Natural killer cell treated with Interleukin-12 subunit alpha and Interleukin-12 subunit beta and Interleukin-15 and Interleukin-18, amount 100 ng/mL, for 72 hours (primary cell): ENCODE measurements at places on chromosomes 1 and 21. TPM values are rescaled to one million over a fixed set of nuclear protein-coding genes. Genes with fewer than 3 reads are reported as not detected.

DNA sequence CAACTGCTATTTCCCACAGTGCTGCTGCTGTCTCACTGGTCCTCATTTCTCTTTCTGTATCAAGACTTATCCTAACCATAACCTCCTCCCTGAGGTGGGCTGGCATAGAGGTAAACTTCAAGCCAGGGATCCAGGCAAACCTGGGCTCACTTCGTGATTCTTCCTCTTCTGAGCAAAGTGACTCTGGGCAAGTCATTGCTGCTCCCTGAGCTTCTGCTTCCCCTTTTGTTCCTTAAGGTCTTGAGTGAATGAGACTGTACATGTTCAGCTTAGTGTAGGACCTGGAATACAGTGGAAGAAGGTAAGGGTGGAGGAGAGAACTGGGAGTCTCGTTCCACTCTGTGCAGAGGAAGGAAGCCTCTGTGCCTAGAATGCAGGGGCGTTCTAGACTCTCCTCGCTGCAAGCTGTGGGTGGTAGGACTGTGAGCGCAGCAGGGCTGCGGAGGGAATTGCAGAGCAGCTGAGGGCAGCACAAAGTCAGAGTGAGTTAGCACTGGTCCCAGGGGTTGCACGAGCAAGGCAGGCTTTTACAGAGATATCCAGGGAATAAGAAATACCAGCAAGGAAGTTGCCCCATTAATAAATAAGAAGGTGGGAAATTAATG lies 11.4 kb upstream of the ERI3 start:
- H3K4me1 ChIP-seq = no peaks in the 10 kb centered on the region
- H3K36me3 ChIP-seq = no peaks in the 10 kb centered on the region
- peaks cover 9% of the 10 kb centered on the region for H3K27me3 ChIP-seq
- H3K4me3 ChIP-seq = no peak overlapping the region

DNA sequence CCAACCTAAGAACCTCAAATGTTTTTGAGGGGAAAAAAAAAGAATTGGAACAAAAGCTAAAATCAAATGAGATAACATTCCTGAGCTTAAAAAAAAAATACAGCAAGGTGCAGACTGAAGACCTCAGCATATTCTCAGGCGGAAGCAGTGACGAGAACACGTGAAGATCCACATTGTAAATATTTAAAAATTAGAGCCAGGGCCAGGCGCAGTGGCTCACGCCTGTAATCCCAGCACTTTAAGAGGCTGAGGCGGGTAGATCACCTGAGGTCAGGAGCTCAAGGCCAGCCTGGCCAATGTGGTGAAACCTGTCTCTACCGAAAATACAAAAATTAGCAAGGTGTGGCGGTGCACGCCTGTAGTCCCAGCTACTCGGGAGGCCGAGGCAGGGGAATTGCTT lies 15.7 kb downstream of the TFB2M start:
- no peak overlapping the region for H3K27ac ChIP-seq
- peaks cover 4% of the 10 kb centered on the region for H3K4me1 ChIP-seq
- DNase-seq = no peak
- peaks cover 13% of the 10 kb centered on the region for H3K36me3 ChIP-seq
- H3K4me3 ChIP-seq = no peak overlapping the region
- no peaks in the 10 kb centered on the region for H3K27me3 ChIP-seq

- H3K4me1 ChIP-seq = no peaks in the 10 kb centered on the region
- no peak for DNase-seq
Observed at GRCh38 chr1:207698822-207699483, 52.9 kb upstream of the CD46 start.

DNA sequence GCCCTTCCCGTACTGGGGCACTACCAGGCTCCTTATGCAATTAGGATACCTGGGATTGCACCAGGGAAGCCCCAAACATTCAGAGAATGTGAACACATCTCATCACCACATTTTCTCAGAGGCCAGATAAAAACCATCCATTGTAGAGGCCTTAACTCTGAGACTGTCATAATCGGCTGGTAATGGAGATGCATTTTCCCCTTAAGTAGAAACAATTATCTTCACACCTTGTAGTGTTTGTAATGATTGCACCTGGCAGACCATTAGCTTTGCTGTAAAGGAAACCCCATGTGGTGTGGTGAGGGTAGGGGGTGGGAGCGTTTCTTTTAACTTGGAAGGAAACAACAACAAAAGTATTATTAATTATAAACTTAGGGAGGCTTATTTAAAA lies 90.0 kb upstream of the TLR5 start:
- no peak overlapping the region for H3K4me3 ChIP-seq
- H3K36me3 ChIP-seq = no peaks in the 10 kb centered on the region
- H3K27ac ChIP-seq = no peak overlapping the region
- peaks cover 15% of the 10 kb centered on the region for H3K4me1 ChIP-seq
- no peak for DNase-seq

- no peak overlapping the region for H3K27ac ChIP-seq
- no peaks in the 10 kb centered on the region for H3K4me1 ChIP-seq
- H3K27me3 ChIP-seq = peaks cover 19% of the 10 kb centered on the region
Observed at GRCh38 chr1:5001466-5001865, 347.1 kb downstream of the AJAP1 start.

DNA sequence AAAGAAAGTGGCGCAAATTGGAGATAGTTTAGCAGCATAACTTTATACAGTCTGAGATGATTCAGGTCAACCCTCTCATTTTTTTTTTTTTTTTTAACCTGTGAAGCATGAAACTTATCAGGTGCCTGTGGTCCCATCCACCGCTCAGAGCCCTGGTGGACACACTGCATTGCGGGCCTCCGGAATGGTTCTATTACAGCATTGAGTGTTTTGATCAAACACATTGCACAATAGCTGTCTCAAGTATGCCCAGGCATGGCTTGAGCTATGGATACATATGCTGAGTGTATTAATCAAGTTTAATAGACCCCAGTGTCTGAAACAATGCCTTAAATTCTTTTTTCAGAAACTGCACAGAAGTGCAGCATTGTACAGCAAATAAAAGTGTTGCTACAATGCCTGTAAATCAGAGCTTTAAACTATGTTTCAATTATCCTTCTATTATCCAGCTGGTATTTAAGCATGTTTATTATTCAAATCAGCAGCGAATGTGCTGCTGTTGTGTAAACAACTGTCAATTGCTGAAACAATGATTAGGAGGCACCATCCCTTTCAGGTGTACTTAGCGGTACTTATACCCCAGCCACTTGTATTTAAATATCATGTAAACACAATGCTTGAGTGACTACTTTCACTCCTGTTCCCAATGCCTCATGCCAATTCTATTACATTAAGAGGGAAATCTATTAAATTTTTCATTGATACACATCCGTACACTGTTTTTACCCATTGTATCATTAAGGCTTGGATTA lies 456.6 kb downstream of the RPS6KC1 start:
- DNase-seq = no peak
- H3K4me3 ChIP-seq = no peak overlapping the region
- no peaks in the 10 kb centered on the region for H3K4me1 ChIP-seq
- H3K27me3 ChIP-seq = peaks cover 6% of the 10 kb centered on the region
- no peak overlapping the region for H3K27ac ChIP-seq

DNA sequence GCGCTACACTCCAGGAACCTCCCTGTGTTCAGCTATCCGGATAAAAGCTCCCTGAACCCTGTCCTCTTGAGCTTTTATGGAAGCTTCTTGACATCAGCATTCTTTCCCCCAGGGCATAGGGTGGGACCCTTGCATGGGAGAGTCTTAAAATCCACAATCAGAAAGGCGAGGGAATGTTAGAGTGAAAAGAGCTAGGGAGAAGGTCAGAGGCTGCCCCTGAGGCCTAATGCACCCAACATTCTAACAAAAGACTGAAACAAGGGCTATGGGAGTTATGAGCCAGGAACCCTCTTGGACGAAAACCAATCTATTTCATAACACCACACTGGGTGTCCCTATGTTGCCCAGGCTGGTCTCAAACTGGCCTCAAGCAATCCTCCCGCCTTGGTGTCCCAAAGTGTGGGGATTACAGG lies 36.7 kb downstream of the NEK2 start:
- H3K27me3 ChIP-seq = no peaks in the 10 kb centered on the region
- no peak overlapping the region for H3K4me3 ChIP-seq
- H3K27ac ChIP-seq = no peak overlapping the region
- no peak for DNase-seq
- H3K36me3 ChIP-seq = no peaks in the 10 kb centered on the region
- H3K4me1 ChIP-seq = peaks cover 3% of the 10 kb centered on the region

Gene CADM3
- not detected for total RNA-seq

Gene OR2G6
- total RNA-seq = not detected

- no peak for DNase-seq
- H3K36me3 ChIP-seq = no peaks in the 10 kb centered on the region
- H3K4me1 ChIP-seq = peaks cover 10% of the 10 kb centered on the region
- no peak overlapping the region for H3K27ac ChIP-seq
- H3K4me3 ChIP-seq = no peak overlapping the region
Observed at GRCh38 chr1:198773030-198773429, 134.2 kb downstream of the PTPRC start.

- peaks cover 2% of the 10 kb centered on the region for H3K27me3 ChIP-seq
- no peaks in the 10 kb centered on the region for H3K4me1 ChIP-seq
- no peak overlapping the region for H3K4me3 ChIP-seq
- H3K36me3 ChIP-seq = no peaks in the 10 kb centered on the region
- no peak for DNase-seq
- H3K27ac ChIP-seq = no peak overlapping the region
Observed at GRCh38 chr1:247845693-247846017, 4.0 kb upstream of the OR11L1 start.

DNA sequence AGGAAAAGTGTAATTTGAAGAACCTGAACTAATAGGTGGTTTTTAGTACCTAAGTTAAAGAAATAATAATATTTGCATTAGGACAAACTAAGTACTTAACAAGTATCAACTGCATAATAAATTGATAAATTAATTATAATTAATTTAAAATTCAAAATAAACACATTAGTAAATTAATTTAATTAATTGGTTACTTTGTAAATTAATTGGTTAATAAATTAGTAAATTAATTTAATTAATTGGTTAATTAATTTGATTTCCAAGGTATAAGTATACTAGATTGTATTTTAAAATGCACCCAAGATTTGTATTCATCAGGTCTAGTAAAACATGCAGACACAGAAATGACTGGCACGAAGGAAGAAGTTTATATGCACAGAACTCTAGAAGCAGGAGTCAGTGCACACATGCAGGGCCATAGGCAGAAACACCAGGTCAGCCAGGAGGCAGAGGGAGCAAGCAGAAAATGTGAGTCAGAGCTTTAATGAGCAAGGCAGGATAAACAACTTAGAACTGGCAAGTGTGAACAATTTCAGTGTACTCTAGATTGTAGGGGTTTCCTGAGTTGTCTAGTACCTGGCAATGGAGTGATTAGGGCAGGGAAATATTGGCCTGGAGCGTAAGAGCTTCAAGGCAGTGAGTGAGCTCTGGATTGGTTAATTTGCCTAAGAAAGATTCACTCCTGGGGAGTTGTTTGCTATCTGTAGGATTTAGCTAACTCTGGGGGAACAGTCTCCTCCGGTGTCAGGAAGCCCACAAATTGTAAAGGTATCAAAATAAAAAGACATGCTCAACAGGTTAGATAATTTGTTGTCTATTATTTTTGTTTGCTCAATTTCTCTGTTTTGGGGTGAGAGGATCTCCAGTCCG lies 665.7 kb downstream of the MRPL39 start:
- DNase-seq = no peak
- no peaks in the 10 kb centered on the region for H3K36me3 ChIP-seq
- no peak overlapping the region for H3K4me3 ChIP-seq
- H3K4me1 ChIP-seq = no peaks in the 10 kb centered on the region

Gene MTMR11
- 5.6 TPM for total RNA-seq

- peaks cover 25% of the 10 kb centered on the region for H3K4me1 ChIP-seq
- DNase-seq = peak; percentile 35
- no peaks in the 10 kb centered on the region for H3K27me3 ChIP-seq
- no peak overlapping the region for H3K27ac ChIP-seq
Observed at GRCh38 chr1:31869449-31869848, 53.6 kb upstream of the SPOCD1 start.

Gene CAPN9
- total RNA-seq = not detected

Gene LPAR3
- total RNA-seq = 1.4 TPM
